ENCODE measurements at places on chromosomes 6 and 20.

DNA sequence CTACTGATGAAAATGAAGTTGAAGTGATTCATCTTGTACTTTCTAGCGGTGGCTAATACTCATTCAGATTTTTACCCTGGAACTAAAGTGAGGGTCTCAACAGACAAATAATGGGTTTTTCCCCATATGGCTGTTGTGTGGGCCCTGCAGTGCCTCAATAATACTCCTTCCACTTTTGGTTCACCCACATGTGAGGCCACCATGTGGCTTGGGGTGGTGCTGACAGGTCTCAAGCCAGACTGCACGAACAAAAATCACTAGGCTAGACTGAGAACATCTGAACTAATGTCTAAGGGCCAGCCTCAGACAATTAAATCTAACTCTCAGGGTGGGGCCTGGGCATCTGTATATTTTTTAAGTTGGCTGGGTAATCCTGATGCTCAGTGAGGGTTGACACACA, 7.9 kb upstream of the COL12A1 start:
- DNase-seq: no peak

DNA sequence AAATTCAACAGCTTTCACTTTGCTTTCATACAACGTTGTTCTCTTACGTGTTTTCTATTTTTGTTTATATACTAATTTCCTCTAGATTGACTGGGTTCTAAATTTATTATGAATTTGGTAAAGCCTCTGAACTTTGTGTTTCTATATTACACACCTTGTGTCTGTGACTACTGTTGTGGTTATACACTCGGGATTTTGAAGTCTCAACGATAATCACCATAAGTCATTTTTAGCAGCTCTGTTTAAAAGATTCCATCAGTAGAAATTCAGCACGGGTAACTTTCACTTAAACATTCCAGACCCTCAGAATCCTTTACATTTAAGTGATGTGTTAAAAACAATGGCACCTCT, 31.8 kb upstream of the HBS1L start:
- no peak for DNase-seq

GRCh38 chr6:9943986-9944385, 470.9 kb downstream of the TFAP2A start:
- no peak for DNase-seq

DNA sequence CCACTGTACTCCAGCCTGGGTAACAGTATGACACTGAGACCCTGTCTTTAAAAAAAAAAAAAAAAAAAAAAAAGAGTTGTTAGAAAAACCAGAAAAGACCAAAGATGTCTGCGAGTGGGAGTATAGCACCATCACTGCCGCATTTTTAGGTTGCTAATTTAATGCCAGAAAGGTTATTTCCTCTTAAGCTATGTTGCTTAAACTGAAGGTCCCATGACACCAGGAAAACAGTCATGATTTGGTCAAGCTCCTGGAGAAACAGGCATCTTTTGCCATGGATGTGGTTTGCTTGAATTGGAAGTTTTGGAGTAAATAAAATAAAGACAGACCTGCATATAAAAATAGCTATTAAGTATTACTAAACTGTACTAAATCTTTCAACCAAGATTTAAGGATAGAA, 68.3 kb upstream of the TNFRSF21 start:
- no peak for DNase-seq

GRCh38 chr20:22004946-22005345, 299.5 kb downstream of the PAX1 start:
- DNase-seq: no peak

- no peak for DNase-seq
Observed at GRCh38 chr20:54214566-54214965, 6.7 kb downstream of the PFDN4 start.

All from erythroblast (primary cell).